Kidney glomerular epithelial cell (primary cell): ENCODE measurements at places on chromosomes 4 and X.

GRCh38 chrX:128543114-128543513, 490.9 kb upstream of the ACTRT1 start:
- no peak for DNase-seq

DNA sequence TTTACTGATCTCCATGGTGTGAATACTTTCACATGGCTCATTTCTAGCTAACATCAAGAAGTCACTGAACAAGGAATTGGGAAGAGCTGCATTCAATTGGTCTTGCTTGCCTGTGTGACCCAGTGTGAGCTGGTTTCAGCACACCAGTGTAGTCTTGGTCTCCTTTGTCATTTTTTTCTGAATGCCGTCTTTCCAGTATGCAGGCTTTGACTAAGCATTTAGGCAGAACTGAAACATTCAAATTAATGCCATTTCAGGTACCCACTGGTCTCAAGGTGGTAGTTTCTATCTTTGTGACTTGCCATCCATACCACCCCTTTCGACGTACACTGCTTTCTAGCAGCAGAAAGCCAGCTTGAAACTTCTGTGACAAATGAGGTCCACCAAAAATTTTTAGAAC, 550.5 kb upstream of the BOD1L1 start:
- no peak for DNase-seq

GRCh38 chr4:152103181-152103901, 342.5 kb upstream of the GATB start:
- no peak for DNase-seq

DNA sequence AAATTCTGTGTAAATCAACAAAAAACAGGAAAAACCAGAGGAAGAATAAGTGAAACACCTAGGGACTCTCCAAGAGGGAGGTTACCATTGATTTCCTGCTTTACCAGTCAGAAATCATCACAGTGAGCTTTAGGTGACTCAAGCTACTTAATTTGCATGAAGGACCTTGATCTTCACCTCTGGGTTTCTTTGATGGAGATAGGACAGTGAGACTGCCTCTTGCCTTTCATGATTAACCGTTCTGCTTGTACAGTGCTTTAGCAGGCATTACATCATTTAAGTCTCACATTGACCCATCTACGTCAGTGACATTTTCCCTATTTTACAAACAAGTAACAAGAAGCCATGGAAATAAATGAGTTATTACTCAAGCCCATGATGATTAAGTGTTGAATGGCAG, 3.4 kb upstream of the GK start:
- no peak for DNase-seq

DNA sequence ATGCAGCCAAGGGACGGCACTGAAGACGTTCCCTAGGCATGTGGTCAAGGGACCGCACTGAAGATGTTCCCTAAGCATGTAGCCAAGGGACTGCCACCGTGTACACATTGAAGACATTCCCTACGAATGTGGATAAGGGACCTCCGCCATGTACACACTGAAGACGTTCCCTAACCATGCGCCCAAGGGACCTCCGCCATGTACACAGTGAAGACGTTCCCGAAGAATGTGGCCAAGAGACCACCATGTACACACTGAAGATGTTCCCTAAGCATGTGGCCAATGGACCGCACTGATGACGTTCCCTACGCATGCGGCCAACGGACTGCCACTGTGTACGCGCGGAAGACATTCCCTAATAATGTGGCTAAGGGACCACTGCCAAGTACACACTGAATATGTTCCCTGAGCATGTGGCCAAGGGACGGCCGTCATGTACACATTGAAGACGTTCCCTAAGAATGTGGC, 48.4 kb downstream of the DHRSX start:
- no peak for DNase-seq

GRCh38 chr4:52051213-52051614, at the start of gene SPATA18:
SPATA18 (plus strand) TSS chr4:52051304; CDS start chr4:52051705, 401 bp downstream.
- DNase-seq, result no peak

GRCh38 chr4:176767183-176767582, 25.5 kb downstream of the VEGFC start:
- DNase-seq, result no peak

DNA sequence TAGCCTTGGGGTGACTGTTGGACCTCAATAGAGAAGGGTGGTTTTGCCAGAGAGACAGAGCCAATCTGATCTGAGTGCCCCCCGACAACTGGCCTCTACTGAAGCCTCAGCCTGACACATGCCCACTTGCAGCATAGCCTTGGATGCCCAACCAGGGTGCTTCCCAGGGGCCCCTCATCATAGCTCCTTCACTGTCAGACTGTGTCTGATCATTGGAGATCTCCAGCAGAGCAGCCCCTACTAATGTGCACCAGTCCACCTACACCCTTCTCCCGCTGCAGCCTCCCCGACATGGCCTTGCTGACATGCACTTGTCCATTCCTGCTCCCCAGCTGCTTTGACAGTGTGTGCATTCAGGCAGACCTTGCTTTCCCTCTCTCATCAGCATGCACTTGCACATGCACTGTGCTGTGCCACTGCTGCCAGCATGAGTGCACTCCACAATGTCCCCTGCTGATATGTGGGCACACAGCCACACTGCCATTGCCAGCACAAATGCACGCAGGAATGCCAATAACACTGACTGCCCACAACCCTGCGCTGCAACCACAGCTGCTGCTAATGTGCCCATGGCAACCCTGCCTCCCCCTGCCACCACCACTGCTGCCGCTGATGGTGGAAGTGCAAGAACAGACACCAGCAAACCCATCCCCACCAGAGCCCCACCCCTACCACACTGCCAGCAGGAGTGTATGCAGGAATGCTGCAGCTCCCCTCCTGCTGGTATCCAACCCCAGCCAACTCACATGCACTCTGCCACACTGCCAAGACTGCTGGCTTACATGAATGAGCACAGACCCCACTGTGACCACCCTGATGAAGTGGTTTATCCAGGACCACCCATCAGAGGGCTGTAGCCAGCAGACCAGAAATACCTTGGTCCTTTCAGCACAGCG, 68.1 kb upstream of the ZMAT1 start:
- no peak for DNase-seq

DNA sequence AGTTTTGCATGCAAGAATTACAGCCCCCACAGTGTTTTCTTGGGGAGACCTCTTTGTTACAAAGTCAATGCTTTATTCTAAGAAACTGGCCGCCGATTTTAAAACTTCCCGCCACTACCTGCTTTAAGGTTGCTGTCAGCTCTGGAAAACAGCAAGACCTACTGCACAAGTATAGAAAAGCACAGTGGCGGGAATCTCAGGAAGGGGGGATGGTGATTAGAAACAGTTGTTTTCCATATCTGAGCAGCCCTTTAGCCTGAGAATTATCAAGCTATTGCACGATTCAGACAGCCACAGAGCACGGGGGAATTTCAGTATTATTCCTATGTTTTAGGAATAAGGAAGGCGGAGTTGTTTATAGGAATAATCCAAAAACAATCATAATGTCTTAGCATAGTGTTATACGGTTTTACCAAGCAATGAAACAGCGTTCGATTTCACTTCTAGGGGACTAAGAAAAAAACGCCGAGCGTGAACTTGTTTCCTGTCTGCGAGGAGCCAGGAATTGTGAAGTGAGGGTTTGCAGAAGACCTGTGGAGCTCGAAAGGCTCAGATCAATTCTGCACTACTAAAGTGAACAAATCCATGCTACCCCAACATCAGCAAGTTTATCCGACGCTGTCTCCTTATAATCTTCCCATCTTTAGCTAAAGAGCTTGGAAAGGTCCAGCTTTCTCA, 81.3 kb downstream of the HMGN5 start:
- no peak for DNase-seq

DNA sequence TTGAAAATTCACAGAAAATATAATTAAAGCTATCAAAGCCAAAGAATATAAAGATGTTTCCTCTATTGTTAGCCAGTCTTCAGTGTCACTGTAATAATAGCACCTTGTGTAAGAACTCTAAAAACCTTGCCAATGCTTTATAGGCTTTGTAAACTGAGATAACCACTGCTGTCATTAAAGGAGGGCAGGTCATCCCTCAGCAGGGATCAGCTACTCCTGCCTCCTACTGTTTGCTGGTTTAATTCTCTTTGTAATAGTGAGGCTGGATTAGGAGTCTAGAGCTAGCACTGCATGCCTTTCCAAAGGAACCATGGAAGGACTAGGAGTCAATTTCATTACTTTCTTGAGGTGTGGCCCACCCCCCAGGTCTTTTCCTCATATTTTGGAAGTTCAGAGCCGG, 46.2 kb downstream of the FHIP1A start:
- DNase-seq, result no peak

GRCh38 chrX:154751669-154752271, 893 bp upstream of the GAB3 start:
- DNase-seq, result no peak

GRCh38 chrX:46330981-46331380, 214.2 kb downstream of the ZNF674 start:
- DNase-seq, result no peak

GRCh38 chr4:106753426-106753825, 282.7 kb downstream of the DKK2 start:
- no peak for DNase-seq

- DNase-seq, result no peak
These were observed 115.1 kb upstream of the PSAPL1 start for GRCh38 chr4:7549866-7550265.

- DNase-seq, result no peak
These were observed 636.3 kb upstream of the FTHL17 start for GRCh38 chrX:31708116-31708515.

DNA sequence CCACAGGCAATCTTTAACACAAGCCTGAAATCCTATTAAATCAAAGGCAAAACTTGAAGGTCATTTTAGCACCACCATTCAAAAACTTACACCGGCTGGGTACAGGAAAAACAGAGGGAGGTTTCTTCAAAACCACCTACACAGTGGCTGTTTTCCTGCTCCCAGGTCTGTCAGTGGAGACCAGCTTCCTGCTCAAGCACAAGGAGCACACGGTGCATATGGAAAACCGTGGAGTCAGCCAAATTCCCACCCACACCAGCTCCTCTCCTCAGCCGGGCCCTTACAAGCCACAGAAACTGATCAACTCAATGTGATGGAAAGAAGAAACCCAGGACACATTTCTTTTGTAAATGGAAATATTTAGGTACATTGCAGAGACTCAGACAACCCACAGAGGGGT, 14.3 kb upstream of the FAM241A start:
- DNase-seq, result no peak

GRCh38 chr4:78092850-78093249, 35.7 kb downstream of the FRAS1 start:
- no peak for DNase-seq

DNA sequence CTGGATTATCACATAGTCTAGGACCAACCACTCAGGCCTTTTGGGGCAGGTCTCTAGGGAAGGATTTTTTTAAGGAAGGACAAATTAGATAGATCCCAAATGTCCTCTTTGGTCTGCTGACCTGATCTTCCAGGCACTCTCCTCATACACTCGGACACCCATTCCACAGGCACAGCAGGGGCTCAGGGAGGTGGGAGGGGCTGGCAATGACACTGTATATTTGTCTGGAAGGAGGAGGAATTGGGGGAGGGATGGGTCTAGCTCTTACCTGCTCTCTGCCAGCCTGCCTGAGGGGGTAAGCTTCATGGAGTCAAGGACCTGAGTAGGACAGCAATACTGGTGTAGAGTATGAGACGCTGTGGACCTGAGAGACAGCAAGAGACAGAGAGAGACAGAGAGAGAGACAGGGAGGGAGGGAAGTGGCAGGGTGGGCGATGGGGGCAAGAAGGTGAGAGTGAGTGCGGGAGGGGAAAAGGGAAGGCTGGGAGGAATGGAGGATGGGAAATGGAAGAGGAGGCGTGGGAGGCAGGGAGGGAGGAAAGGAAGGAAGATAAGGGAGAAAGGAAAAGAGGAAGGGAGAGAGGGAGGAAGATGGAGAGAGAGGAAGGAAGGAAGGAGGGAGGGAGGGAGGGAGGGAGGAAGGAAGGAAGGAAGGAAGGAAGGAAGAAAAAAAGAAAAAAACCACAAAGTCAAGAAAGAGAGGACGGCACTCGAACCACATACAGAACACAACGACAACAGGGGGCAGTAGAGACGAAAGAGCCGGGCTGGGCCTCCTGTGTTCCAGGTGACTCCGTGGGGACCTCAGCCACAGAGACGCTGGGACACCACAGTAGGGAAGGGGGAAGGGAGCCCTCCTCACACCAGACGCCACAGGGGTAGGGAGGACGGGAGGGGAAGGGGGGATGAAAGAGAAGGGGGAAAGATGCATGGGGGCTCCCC, 1.8 kb downstream of the IQSEC2 start:
- no peak for DNase-seq

DNA sequence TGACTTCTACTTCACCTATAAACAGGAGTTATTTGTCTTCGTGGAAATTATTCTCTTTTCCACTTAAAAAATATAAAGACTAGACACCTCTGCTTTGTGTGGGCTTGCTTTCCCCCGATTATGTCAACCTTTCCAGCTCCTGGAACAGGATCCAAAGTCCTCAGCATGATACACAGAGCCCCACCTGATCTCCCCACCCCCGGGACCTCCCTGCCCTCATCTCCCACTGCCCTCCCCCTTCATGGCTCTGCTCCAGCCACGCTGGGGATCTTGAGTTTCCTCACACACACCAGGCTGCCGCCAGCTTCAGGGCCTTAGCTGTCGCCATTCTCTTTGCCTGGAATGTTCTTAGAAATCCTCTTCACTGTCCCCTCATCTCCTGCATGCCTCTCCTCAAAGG, 55.3 kb downstream of the MBNL3 start:
- DNase-seq, result no peak

GRCh38 chr4:82578935-82579334, 17.1 kb upstream of the TMEM150C start:
- DNase-seq, result no peak

DNA sequence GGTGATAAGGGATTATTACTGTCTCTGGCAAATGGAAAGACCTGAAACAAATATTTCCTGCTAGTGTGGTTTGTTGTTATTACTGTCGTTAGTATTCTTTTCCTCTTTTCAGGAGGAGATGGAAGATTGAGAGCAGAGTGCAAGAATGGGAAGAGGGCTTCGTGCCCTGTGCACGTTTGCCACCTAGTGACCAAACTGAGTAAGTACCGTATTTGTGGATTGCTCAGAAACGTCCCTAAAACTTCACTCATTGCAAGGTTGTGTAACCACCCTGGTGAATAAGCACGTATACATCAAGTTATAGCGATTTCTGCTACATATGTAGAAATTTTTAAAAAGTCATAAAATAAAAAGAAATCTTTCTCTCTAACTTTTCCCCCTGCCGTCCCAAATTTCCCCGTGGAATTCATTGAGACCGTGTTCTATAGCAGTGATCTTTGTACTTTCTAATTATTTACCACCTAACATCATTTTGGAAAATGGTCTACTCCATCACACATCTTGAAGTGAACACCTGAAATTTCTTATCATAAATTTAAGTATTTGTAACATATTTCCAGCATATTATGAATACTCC, 24.3 kb downstream of the LINC00632 start:
- DNase-seq, result peak; percentile 4

- peak; percentile 40 for DNase-seq
These were observed 43.8 kb downstream of the PDS5A start for GRCh38 chr4:39933671-39934590.

DNA sequence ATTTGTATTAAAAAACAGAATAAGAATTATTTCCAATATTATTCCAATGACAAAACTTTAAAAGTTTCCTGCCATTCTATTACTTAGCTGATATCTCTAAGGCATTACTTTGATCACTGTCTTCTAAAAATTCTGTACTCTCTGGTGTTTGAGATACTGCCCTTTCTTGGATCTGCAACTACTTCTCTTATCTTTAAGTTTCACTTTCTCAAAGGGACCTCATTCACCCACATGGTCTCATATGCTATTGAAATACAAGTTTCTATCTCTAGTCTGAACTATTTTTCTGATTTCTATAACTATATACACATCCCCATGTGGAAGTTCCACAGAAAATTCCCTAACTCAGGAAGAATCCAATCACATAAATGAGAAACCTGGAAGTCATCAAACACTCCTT, 22.2 kb downstream of the TMPRSS11E start:
- DNase-seq, result no peak
